ENCODE measurements at places on chromosomes 13 and 19. TPM values are rescaled to one million over a fixed set of nuclear protein-coding genes. Genes with fewer than 3 reads are reported as not detected.

GRCh38 chr13:25237083-25237482 lies 50.2 kb downstream of the MTMR6 start:
- no peak for DNase-seq

GRCh38 chr13:42345367-42345766 lies 73.4 kb downstream of the AKAP11 start:
- no peak for DNase-seq

GRCh38 chr19:57016076-57016475 lies 103.7 kb upstream of the USP29 start:
- DNase-seq: no peak

The SHC2 gene
- polyA plus RNA-seq: 1.3 TPM

- DNase-seq: no peak
These were observed 3.2 kb downstream of the PRTN3 start for GRCh38 chr19:843836-844545.

All from AG04450 (cell line).